ENCODE measurements at places on chromosomes 5 and 9. TPM values are rescaled to one million over a fixed set of nuclear protein-coding genes. Genes with fewer than 3 reads are reported as not detected.

The CNTNAP3 gene
- total RNA-seq = 12.3 TPM

DNA sequence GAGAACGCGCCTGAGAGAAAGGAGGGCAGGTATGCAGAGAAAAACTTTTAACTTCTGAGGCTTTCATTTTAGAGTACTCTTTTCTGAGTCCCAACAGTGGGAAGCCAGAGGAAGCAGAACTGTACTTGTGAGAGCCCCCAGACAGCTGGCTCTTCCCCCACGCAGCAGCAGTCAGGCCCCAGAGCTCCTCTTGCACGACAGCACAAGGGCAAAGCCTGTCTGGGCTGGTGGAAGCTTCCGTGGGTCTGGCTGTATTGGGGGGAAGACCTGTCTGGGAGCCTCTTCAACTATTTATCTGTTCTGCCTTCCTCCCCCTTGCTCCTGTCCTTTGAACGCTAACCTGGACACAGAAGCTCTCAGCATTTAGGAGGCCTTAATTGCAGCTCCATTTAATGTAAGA is 68.2 kb downstream of the THBS4 start:
- H3K27ac ChIP-seq = no peak overlapping the region
- no peaks in the 10 kb centered on the region for H3K27me3 ChIP-seq
- H3K4me1 ChIP-seq = no peaks in the 10 kb centered on the region

DNA sequence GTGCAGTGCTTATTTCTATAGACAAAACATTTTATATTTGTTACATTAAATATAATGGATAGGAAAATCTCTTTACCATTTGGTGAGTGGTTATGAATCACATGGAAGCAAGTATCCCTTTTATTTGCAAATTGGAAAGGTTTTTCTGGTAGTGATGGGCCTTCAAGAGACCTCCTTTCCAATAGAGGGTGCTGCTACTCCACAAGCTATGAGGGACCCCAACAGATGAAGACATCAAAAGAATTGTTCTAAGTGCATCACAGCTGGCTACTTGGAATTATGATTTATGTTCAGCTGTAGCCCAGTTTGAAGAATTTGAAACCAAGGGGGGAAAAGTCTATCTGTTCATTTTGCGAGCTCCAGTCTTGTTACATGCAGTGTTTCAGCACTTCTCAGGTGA is 493.7 kb upstream of the SGCD start:
- peaks cover 3% of the 10 kb centered on the region for H3K4me1 ChIP-seq
- peak; percentile 58 for DNase-seq
- H3K4me3 ChIP-seq = no peak overlapping the region
- no peak overlapping the region for H3K27ac ChIP-seq
- no peaks in the 10 kb centered on the region for H3K27me3 ChIP-seq
- H3K36me3 ChIP-seq = no peaks in the 10 kb centered on the region

The PSAT1 gene
- 178 TPM for total RNA-seq

DNA sequence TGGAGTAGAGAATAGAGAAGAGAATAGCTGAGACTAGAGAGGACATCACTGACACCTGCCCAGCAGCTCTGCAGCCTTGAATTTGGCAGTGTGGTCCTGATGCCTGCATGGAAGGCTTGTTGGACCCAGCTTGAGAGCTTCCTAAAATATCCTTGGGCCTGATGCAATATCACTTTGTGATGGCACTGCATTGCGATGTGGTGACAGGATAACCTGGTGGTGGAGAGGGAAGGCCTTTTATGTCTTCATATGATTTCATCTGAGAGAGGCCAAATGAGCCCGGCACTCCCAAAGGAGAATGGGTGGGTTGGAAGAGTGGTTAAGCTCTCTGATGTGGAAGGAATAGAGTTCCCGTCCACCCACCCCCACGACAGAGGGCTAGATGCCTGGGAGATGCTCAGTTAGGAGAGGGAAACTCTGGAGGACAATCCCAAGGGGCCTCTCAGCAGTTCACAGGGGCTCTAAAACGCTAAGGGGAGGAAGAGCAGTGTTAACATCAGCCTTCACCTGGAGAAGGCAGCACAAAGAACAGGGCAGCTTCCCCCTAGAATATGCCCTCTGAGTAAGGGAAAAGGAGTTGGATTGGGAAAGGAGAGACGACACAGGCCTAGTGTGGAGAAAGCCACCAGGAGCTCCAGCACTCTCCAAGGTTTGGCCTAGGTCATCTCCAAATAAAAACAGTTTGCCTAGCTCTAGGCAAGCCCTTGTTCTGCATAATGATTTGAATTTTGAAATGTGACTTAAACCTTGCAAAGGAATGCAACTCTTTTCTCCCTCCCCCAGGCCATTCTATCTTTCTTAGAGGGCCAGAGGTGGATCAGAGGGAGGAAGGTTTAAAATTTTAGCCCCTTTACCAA is 99.8 kb upstream of the SSBP2 start:
- H3K36me3 ChIP-seq = no peaks in the 10 kb centered on the region
- H3K27me3 ChIP-seq = no peaks in the 10 kb centered on the region
- peaks cover 15% of the 10 kb centered on the region for H3K4me1 ChIP-seq

DNA sequence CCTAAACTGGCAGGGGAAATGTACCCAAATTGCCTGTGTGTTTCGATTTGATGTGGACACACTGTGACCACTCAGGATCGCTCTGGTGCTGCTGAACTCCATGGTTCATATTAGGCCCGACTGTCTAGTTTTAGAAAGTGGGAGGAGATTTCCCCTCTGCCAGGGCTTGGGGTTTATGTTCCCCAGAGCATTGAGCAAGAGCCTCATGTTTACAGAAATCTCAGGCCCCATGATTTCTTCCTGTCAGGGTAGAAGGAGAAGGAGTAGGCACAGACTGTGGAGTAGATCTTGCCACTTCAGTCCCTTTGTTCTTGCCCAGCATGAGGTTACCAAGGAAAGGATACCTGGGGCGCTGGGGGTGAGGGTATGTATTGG is 40.8 kb upstream of the GLRX start:
- DNase-seq = no peak
- H3K4me1 ChIP-seq = peaks cover 27% of the 10 kb centered on the region
- no peaks in the 10 kb centered on the region for H3K36me3 ChIP-seq
- no peak overlapping the region for H3K4me3 ChIP-seq

The FAM151B gene
- total RNA-seq = 9.2 TPM

The ECSCR gene
- total RNA-seq = not detected

DNA sequence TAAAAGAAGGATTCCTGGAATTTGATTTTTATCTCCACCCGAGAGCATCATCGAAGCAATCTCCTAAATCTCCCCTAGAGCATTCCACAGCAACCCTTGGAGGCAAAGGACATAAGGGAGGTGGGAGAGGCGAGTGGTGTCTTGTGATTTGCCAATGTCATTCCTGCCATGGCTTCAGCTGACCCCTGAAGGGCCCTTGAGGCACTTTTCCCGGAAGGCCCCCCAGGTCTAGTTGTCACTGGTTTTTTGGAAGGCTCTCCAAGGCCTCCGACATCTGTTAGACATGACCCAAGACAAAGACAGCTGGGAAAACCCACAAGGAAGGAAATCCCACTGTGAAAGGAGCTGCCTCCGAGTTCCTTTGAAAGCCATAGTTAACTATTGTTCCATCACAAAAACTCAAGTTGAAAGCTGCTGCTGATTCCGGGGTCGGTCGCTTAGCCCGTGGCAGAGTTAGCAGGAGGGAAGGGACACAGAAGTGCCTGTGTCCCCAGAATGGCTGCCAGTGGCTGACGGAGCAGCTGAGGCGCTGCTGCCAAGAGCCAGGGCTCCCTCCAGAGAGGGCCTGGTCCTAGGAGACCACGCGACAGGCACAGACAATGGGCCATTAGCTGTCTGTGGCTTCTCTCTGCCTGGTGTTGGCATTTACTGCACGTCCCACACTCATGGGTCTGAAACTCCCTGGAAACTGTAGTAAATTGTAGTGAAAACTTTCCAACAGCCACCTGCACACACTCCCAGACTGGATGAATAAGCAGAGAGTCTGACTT is 24.4 kb upstream of the TRIO start:
- H3K4me3 ChIP-seq = peak overlapping the region; percentile 29
- H3K4me1 ChIP-seq = peaks cover 24% of the 10 kb centered on the region
- DNase-seq = peak; percentile 44
- H3K27ac ChIP-seq = peak overlapping the region; percentile 73
- H3K36me3 ChIP-seq = no peaks in the 10 kb centered on the region
- H3K27me3 ChIP-seq = no peaks in the 10 kb centered on the region

The MACROH2A1 gene
- total RNA-seq = 248 TPM

DNA sequence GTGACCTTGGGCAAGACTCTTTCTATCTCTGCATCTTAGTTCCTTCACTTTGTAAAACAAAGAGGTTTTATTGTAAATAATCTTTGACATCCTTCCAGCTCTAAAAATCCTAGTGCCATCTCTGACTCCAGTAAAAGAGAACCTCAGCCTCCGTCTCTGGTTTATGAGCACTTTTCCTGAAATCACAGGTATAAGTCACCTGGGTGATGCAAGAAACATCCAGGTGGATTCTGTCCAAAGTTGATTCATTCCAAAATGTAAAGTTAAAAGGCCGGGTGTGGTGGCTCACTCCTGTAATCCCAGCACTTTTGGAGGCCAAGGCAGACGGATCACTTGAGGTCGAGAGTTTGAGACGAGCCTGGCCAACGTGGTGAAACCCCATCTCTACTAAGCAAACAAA is 21.1 kb upstream of the UBAP2 start:
- H3K4me3 ChIP-seq = no peak overlapping the region
- no peak for DNase-seq
- no peaks in the 10 kb centered on the region for H3K27me3 ChIP-seq

DNA sequence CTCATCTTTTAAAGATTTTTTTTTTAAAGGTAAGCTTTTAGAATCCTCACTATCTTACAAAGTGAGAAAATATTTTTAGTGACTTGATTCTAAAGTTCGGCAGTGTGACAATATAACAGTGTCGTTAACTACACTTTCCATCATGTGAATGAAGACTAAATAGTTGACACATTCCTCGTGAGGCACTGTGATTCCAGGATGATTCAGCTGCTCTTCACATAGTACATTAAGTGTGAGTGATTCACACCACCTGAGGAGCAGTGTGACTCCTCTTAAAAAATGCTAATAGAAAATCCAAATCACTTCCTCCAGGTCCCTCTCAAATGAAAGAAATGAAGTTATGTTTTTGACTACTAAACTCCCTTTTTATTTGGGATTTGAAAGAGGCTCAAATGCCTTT is 589.5 kb downstream of the GABRG2 start:
- H3K27me3 ChIP-seq = peaks cover 6% of the 10 kb centered on the region
- no peak overlapping the region for H3K4me3 ChIP-seq
- no peak overlapping the region for H3K27ac ChIP-seq
- H3K4me1 ChIP-seq = no peaks in the 10 kb centered on the region
- no peak for DNase-seq

DNA sequence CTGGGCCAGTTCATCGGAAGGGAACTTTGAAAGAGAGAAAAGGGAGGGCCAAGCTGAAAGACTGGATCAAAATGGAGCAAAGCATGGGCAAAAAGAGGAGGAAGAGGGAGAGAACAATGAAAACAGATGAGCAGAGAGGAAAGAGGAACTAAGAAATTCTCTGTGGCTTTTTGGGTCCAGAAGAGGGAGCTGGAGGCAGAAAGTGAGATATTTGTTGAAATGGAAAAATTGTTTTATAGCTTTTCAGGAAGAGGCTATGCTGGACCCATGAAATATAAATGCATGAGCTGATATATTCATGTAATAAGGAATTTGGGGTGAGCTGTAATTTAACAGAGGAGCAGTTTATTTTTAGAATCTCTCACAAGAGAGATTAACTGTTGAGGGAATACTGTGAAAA is 457.3 kb downstream of the DMAC1 start:
- no peak for DNase-seq
- H3K4me3 ChIP-seq = no peak overlapping the region
- H3K27me3 ChIP-seq = no peaks in the 10 kb centered on the region

GRCh38 chr9:128142061-128142460 is 7.2 kb upstream of the LCN2 start:
- no peak overlapping the region for H3K27ac ChIP-seq
- H3K27me3 ChIP-seq = peaks cover 4% of the 10 kb centered on the region
- no peak for DNase-seq
- no peak overlapping the region for H3K4me3 ChIP-seq
- H3K4me1 ChIP-seq = peaks cover 5% of the 10 kb centered on the region
- H3K36me3 ChIP-seq = no peaks in the 10 kb centered on the region

The MAMDC2 gene
- 9.0 TPM for total RNA-seq

- no peak for DNase-seq
- H3K4me3 ChIP-seq = no peak overlapping the region
- no peaks in the 10 kb centered on the region for H3K36me3 ChIP-seq
- H3K4me1 ChIP-seq = no peaks in the 10 kb centered on the region
- H3K27me3 ChIP-seq = no peaks in the 10 kb centered on the region
These were observed 116.6 kb downstream of the PCSK1 start for GRCh38 chr5:96316487-96316886.

GRCh38 chr9:87863882-87864465 is 18.7 kb upstream of the SPATA31E1 start:
- H3K4me3 ChIP-seq = no peak overlapping the region
- no peak for DNase-seq
- no peak overlapping the region for H3K27ac ChIP-seq
- H3K36me3 ChIP-seq = no peaks in the 10 kb centered on the region

- DNase-seq = no peak
- no peak overlapping the region for H3K4me3 ChIP-seq
These were observed 29.8 kb downstream of the CD274 start for GRCh38 chr9:5479994-5480694.

DNA sequence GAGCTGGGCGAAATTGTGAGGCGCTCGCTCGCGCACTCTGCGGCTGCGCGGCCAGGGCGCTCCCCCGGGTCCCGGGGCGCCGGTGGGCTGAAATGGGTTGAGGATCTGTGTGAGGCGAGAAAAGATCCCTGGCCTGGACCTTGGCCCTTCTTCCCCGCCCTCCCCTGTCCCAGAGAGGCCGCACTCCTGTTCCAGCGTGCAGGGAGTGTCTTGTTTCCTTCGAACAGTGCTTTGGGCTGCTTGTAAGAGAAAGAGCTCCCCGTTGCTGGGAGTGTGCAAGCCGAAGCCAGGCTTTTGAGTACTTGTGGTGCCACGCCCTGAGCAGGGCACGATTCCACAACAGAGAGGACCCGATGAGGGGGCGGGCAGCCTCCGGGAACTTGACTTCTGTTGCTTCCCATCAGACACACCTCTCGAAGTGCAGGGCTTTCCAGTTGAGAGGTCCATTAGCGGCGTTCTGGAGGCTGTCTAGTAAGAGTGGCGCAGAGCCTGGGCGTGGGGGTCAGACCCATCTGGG is 535 bp downstream of the DOLPP1 start:
- peak overlapping the region; percentile 55 for H3K27ac ChIP-seq
- DNase-seq = no peak

DNA sequence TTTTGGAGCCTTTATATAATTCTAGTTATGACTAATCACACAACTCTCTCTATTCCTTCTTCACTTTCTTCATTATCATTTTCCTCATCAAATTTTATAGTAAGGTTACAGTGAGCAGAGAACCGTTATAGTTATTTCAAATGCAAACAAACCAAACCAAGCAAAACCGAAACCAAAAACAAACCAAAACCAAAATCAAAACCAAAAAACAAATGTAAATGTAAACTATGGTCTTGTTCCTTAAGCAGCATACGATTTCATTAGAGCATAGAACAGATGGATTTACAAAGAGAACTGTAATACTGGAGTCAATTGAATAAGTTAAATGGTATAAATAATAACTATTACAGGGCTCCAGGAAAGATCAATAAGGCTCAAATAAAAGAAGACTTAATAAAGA is 447.1 kb downstream of the LRRC70 start:
- H3K27me3 ChIP-seq = no peaks in the 10 kb centered on the region
- no peaks in the 10 kb centered on the region for H3K4me1 ChIP-seq
- no peak overlapping the region for H3K4me3 ChIP-seq
- no peak for DNase-seq

The SPATA31D4 gene
- not detected for total RNA-seq

The CCNB1 gene
- total RNA-seq = 311 TPM

- H3K4me3 ChIP-seq = no peak overlapping the region
- no peaks in the 10 kb centered on the region for H3K4me1 ChIP-seq
- no peak for DNase-seq
- H3K27ac ChIP-seq = no peak overlapping the region
These were observed 138.6 kb downstream of the ADCY2 start for GRCh38 chr5:7534505-7534904.

All from SJCRH30 (cell line).